Activated CD8-positive, alpha-beta memory T cell treated with anti-CD3 and anti-CD28 coated beads for 4 hours (primary cell): ENCODE measurements at places on chromosomes 2 and 18.

GRCh38 chr2:232024457-232024856 lies 62.9 kb downstream of the DIS3L2 start:
- no peak for DNase-seq

GRCh38 chr18:73895701-73896100 lies 251.9 kb downstream of the FBXO15 start:
- no peak for DNase-seq

- no peak for DNase-seq
Observed at GRCh38 chr2:128228894-128229293, 89.8 kb downstream of the HS6ST1 start.

- no peak for DNase-seq
Observed at GRCh38 chr2:191693166-191693565, 15.2 kb downstream of the NABP1 start.

DNA sequence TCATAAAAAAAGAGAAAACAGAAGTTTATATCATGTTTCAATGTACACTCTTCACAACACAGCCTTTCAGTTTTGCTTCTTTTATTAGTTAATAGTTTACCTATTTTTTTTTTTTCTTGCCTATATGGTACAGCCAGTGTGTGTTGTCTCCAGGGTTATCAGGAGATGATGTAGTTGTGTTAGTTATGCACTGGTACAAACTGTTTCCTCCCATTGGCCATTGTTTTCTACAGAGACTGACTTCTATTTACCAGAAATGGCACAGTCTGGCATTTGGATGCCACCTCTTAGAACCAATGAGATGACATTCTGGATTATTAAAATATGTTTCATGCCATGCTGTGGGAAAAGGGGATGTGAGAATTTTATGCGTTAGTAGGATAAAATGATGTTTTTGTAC lies 339.4 kb downstream of the PLCL1 start:
- no peak for DNase-seq

DNA sequence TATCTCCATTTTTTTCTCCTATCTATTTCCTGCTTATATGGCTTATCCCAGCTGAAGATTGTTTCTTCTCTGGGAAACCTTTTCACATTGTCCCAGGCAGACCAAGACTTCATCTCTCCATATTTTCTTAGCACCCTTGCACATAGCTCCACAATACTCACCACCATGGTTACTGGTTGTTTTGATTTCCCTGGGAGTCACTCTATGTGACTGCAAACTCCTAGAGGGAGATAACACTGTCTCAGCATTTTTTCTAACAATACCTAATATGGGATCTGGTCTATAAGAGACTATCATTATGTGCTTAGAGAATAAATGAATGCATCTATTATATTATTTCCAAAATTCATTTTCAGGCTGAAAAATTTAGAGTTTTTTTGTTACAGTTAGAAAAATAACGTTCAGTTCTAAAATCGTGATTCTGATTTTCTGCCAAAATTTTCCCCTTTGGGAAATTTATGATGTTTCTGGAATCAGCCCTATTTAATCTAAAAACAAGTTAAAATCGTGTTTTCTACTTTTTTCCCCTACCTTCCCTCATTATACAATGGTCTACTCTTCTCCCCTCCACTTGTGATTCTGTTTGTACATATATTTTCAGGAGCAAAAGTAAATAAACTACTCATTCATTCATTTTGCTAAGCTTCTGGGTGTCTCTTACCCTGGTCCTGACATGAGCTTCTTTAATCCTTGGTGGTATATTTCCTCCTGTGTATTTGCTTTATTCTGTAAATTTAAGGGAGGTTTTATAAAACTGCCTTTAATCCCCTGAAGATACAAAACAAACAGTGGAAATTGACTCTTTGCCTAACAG lies 95.4 kb downstream of the HNMT start:
- no peak for DNase-seq

- no peak for DNase-seq
Observed at GRCh38 chr2:11788461-11789124, 42.2 kb downstream of the LPIN1 start.

DNA sequence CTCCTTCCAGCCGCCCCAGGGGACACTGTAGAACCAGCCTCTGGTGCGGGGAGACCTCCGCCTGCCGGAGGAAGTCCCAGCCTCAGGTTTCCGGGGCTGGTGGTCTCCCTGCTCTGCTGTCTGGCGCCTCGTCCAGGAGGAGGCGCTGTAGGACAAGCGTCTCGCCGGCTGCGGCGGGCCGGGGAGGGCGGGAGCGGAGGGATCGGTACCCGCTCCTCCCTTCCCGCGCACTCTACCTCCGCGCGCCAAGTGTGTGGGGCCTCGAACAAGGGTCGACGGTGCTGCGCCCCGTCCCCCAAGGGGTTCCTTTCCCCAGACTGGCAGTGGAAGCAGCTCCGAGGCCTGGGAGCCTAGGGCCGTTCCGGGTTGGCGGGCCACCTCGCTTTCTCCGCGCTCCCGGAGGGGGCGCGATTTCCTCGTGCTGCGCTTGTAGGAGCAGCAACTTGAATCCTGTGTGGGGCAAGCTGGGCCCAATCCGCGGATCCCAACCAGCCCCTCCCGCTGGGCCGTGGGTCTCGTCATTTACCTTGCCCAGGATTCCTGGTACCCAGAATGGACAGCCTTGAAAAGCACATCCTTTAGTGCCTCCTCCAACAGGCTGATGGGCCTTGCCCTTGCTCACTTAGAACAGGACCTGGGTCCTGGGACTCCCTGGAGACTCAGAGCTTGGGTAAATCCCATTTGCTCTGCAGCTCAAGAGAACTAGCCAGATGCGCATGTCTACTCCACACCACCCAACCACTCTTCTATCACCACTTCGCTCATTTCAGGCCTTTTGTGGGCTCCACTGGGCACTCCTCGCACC lies 10.6 kb upstream of the HOXD4 start:
- DNase-seq, result peak; percentile 14

DNA sequence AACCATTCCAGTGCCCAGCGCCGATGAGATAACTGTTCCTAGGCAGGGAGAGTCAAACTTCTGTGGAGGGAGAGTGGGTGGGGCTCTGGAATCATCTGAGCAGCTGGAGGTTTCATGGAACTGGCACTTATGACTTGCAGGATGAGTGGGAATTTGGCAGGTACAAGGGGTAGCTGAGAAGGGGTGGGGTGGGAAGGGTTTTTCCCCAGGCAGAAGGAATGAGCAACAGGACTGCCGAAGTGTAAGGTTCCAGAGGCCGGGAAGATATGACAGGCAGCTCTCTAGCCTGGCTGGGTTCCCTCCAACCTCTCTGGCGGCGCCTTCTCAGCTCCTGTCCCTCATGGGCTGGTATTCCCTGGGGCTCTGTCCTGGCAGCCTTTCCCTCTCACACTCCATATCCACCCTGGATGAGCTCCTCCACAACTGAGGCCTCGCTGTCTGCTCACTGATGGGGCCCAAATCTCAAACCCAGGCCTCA lies 2.5 kb upstream of the TET3 start:
- no peak for DNase-seq

DNA sequence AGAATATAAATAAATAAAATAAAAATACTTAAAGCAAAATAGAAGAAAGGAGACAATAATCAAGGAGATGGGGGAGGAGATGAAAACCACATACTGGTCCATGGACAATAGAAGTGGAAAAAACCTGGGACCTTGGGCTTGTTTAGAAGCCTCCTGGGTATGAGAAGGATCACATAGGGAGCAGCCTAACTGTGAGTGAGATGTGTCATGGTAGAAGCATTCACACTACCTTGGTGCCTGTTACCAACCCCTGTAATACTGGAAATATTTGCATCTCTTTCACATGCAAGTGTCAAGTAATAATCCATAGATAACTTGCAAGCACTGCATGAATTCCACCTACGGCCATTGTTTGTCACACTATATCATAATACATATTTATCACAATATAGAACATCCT lies 23.2 kb upstream of the RNF103 start:
- DNase-seq, result no peak

- no peak for DNase-seq
Observed at GRCh38 chr2:229914171-229914570, 7.6 kb downstream of the TRIP12 start.

DNA sequence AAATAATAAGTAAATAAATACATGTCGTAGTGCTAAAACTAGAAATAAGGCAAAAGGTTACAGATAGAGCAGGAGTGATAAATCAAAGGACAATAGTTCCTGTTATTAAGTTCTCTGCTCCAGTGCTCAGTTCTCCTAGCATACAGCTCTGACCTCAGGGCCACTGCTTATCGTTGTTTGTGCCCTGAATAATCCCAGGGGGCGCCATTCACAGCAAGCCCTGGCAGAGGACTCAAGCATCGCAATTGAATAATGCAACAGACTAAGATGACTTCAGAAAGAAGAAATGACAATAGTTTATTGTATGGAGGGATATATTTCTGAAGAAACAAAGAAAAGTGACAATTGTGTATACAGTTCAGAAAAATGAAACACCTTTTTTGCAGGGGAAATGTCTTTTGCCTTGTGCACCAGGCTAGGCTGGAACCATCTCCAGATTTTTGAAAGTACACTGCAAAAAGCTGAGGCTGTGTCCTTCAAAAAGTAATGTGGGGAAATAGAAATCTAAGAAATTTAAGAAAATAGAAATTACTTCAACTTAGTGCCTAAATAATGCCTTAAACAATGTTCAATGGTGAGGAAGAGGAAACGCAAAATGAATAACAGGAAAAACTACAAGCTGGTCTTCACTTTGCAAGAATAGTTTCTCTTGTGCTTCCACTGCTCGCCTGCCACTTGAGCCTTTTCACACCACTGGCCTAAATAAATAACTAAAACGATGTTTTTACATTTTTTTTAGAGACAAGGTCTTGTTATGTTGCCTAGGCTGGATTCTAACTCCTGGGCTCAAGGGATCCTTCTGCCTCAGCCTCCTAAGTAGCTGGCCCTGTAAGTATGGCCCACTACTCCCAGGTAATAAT lies 19.0 kb upstream of the CCNYL1 start:
- DNase-seq, result peak; percentile 11

- no peak for DNase-seq
Observed at GRCh38 chr2:226796840-226797288, 2.8 kb downstream of the IRS1 start.

DNA sequence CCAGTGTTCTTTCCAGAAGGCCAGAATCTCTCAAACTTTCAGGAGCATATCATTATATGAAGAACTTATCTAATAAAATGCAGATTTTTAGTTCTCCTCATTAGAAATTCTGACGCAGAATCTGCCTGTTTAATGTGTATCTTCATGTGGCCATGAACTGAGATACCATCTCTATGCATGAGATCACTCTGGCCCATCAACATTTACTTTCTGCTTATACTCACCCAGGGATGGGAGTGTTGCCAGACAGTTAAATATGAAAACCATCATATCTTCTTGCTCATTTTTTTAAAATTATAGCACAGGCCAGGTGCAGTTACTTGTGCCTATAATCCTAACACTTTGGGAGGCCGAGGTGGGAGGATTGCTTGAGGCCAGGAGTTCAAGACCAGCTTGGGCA lies 60.4 kb downstream of the MAPK4 start:
- no peak for DNase-seq

GRCh38 chr2:104521247-104521646 lies 332.7 kb upstream of the POU3F3 start:
- DNase-seq, result no peak

GRCh38 chr18:34322365-34323289 lies 97.9 kb upstream of the NOL4 start:
- DNase-seq, result no peak

- no peak for DNase-seq
Observed at GRCh38 chr18:61435064-61435652, 101.9 kb downstream of the CDH20 start.

GRCh38 chr18:79479761-79480161 lies 84.0 kb downstream of the NFATC1 start:
- no peak for DNase-seq

DNA sequence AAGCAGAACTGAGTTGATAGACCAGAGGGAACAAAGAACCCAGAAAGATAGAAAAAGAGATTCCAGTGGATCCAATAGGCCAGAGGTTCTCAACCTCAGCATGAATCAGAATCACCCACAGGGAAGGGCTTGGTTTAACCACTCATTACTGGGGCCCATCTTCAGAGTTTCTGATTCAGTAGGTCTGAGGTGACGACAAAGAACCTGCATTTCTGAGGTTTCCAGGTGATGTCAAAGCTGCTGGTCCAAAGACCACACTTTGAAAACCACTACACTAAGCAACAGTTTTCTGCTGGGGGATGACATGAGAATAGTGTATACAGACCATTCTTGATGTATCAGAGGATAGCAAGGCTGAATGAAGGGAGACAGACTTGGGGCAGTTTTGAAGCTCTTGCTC lies 296.9 kb upstream of the STON1 start:
- DNase-seq, result no peak

GRCh38 chr2:223529696-223530095 lies 72.5 kb downstream of the SCG2 start:
- no peak for DNase-seq

DNA sequence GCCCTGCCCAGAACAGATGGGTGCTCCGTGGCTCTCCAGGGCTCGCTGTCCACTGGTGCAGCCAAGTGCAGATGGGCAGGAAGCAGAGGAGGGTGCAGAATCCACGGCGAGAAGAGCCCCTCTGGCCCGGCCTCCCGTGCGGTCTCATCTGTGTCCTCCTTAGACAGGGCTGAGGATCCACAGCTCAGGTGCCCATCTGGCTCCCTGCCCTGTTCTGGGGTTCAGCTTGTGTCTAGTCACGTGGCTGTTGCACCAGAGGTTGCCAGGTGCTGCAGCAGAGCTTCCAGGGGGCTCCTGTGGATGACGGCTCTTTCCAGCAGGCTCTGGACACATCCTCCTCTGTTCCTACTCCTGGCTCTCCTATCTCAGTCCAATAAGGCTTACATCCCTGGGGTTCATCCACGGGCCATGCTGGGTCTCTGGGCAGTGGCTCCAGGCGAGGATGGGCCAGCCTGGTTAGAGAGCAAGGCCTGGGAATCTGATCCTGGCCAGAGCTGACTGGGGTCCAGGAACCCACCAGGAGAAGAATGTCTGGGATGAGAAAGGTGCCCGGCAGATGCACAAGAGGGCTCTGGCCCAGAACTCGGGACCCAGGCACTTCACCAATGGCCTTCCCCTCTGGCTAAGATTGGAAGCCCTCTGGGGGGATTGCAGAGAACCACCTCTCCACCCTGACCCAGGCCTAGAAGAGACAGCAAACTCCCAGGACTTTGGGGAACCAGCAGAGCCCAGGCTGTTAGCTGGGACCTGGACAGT lies 116.3 kb upstream of the ID2 start:
- no peak for DNase-seq

DNA sequence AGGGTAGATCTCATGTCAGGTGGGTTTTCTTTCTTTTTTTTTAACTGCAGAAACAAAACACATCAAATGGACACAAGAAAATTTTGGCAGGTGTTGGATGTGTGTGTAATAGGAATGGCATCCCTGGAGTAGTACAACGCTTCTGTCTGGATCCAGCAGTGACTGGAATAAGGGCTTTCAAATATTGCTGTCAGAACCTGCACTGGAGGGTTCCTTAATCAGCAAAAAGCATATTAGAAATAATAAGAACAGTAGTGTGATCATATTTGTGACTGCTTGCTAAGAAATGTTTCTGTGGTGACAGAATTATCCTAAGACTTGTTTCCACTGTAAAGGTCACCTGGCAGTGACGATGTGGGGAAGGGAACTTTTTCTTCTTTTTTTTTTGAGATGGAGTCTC lies 30.8 kb downstream of the CREG2 start:
- no peak for DNase-seq

- no peak for DNase-seq
Observed at GRCh38 chr2:120511536-120511935, 165.6 kb downstream of the INHBB start.
